SJCRH30 (cell line): ENCODE measurements at places on chromosomes 2 and 18. TPM values are rescaled to one million over a fixed set of nuclear protein-coding genes. Genes with fewer than 3 reads are reported as not detected.

The GATA6 gene
- total RNA-seq, result 0.69 and 1.1 TPM in 2 replicates

- DNase-seq, result no peak
These were observed 45.1 kb downstream of the DHX57 start for GRCh38 chr2:38830526-38831159.

The C2orf66 gene
- 0.06 and 0.08 TPM in 2 replicates for total RNA-seq

GRCh38 chr18:4276953-4277585 is 178.0 kb downstream of the DLGAP1 start:
- no peak for DNase-seq

- DNase-seq, result no peak
These were observed 98.9 kb upstream of the CNGA3 start for GRCh38 chr2:98247383-98247782.

- no peak for DNase-seq
These were observed 15.4 kb upstream of the E2F6 start for GRCh38 chr2:11481426-11481788.

DNA sequence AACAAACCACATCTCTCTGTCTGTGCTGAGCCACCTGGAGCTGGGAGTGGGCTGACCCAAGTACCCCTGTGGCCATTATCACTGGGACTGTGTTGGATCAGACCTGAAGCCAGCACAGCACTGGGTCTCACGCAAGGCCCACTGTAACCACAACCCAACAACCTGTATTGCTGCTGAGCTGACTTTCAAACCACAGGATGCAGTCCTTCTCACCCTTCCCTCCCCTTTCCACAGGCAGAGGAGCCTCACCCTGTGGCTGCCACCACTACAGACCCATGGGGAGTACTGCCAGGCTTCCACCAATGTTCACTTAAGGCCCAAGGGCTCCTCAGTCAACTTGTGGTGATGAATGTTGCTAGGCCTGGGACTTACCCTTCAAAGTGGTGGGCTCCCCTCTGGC is 135.7 kb downstream of the DIS3L2 start:
- DNase-seq, result peak; percentile 22

The ESPNL gene
- total RNA-seq, result 2.6 and 3.1 TPM in 2 replicates
